ENCODE measurements at places on chromosomes 2 and 18. TPM values are rescaled to one million over a fixed set of nuclear protein-coding genes. Genes with fewer than 3 reads are reported as not detected.
A peak's percentile ranks its signal among the peaks of the same experiment; 100 is the strongest.

The HDHD2 gene
- total RNA-seq, result 57.6 TPM

The TACR1 gene
- total RNA-seq, result 0.23 TPM

DNA sequence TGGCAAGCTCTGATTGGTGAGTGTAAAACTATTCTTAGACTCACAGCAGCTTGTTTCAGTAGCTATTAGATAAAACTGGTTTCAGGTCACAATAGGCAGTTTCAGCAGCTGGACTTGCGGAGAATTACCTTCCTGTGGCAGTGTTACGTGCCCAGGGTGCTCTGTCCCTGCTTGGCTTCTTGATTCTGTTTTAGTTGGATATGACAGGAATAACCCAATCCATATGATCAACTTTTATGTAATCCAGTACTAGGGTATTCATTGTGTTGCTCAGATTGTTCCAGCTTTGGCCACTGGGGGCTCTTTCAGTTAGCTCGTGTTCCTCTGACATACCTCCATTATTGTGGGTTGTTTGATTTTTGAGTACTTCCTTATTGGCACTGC, 43.1 kb downstream of the INPP4A start:
- DNase-seq, result peak; percentile 41

DNA sequence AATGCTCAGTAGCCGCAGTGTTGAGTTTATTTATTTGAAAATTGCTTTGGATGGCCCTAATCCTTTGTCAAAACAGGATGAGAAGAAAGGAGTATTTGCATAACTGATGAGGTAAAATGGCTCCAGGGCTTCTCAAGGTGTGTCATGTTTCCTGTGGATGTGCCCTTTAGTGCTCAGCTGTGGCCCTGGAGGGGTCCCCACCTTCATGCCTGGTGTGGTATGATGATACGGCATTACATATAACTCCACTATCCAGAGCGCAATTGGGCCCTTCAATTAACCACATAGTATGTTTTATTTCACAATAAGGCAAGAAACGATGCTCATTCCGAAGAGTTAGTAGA, 39.8 kb upstream of the TMEM178A start:
- no peak for DNase-seq

DNA sequence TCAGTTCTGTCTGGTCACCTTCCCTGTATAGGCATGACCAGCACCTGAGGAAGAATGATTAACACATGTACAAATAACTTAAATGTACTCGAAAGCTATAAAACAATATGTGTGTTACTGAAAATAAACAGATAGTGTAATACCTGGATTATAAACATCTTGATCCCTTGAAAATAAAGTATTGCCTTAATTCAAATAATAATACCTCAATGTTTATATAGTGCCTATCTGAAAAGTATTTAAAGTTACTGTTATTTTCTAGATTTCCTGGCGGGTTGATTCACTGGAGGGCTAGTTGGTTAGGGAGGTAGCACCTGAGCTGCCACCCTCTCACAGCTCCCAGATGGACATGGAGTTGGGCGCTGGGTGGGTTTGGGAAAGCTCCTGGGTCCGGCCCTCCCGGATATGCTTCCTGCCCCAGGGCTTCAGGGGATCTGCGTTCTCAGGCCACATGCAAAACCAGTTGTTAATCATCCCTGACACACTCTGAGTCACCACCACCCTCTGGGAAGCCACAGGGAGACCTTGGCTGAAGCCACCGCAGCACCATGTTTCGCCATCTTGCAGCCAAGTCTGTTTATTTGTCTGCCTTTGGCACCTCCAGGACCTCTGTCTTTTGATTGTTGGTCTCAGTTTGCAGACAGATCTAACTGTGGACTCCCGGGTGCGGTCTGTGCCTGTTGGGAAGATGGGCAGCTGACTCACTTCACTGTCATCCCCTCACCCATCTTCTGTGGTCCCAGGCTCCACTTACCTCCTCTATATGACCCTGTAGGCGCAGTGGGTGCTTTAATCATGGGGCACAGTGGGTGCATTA, 35.3 kb downstream of the RAB31 start:
- no peak for DNase-seq

DNA sequence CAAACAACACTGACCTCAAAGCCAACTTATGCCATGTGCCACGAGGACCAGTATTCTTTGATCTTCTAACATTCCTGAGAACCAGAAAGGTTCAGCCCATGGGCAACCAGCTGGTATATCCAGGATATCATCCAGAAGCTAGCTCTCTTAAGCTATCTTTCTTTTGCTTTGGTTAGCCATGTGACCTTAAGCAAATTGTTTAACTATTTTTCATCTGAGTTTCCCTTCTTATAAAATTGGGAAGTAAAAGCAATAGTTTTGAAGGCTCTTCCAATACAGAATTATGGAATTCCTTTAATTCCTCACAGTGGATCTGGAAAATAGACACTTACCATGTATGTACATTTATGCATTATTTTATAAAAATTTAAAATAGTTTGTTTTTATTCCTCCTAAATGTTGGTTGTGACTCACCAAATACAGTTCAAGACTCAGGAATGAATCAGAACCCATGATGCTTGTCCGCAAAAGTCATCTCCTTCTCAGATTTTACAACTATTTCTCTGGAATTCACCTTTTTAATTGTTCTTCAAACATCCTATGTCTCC, 435.7 kb downstream of the ZEB2 start:
- no peak for DNase-seq

- DNase-seq, result peak; percentile 44
Observed at GRCh38 chr2:219434718-219435525, at the start of gene SPEG. Gene SPEG, plus strand, starts transcription at chr2:219434843. Its CDS starts 135 bp downstream, at chr2:219434978.

DNA sequence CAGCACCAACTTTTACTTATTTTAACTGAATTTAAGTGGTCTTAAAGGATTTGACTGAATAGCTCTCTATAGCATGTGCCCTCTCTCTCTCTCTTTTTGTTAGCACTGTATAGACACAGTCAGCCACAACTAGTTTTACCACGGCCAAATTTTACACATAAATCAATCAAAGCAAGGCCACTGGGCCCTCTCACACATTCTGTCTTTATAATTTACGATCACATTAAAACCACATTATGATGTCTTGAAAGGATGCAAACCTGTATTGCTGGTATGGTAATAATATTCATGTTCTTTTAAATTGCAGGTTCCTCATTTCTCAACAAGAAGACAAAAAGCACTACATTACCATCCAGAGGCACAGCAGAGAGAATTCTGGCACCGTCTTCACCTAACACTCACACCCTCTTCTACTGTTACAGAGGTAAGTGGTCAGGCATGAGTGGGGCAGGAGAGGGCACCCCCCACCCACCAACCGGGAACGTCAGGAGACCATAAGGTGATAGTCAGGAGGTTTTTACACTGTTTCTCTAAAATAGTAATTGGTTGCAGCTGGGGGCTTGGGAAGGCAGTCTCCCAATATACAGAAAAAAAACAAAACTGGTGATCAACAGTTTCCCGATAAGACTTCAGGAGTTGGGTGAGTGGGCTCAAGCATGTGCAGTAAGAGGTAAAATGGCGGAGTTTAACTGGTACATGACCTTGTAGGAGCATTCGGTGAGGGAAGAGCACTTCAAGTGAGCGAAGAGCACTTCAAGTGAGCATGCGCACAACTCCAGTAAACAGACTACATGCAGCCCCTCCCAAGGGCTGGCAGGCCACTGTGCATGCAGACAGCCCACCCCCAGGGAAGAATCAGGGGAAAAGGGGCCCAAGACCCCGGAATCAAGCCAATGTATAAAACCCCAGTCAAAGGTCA, 296.7 kb downstream of the PIEZO2 start:
- no peak for DNase-seq

DNA sequence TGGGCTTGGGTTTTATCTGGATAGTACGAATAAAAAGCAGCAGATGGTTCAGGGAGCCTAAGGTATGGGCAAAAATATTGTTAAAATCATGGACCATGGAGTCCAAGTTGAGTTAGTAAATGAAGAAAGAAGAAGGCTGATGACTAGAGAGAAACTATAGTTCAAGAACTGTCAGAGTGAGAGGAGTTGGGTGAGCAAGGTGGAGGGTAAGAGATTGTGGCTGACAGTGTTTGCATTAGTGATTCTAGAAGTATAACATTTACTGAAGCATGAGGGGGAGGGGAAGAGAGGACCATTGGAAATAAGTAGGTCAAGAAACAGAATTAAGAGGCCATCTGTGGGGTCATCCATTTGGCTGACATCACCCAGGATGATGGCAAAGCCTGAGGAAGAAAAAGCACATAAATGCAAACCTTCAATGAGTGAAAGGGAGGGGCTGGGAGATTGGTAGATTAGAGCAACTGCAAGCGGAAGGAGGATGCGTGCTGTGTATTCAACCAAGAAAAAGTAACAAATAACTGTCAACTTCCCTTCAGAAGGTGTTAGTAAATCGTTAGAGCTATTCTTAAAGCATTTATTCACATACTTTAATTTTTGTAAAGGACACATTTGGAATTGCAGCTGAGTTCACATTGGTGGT, 392.8 kb downstream of the TSN start:
- DNase-seq, result no peak

GRCh38 chr2:66790651-66791181, 355.8 kb downstream of the MEIS1 start:
- no peak for DNase-seq

DNA sequence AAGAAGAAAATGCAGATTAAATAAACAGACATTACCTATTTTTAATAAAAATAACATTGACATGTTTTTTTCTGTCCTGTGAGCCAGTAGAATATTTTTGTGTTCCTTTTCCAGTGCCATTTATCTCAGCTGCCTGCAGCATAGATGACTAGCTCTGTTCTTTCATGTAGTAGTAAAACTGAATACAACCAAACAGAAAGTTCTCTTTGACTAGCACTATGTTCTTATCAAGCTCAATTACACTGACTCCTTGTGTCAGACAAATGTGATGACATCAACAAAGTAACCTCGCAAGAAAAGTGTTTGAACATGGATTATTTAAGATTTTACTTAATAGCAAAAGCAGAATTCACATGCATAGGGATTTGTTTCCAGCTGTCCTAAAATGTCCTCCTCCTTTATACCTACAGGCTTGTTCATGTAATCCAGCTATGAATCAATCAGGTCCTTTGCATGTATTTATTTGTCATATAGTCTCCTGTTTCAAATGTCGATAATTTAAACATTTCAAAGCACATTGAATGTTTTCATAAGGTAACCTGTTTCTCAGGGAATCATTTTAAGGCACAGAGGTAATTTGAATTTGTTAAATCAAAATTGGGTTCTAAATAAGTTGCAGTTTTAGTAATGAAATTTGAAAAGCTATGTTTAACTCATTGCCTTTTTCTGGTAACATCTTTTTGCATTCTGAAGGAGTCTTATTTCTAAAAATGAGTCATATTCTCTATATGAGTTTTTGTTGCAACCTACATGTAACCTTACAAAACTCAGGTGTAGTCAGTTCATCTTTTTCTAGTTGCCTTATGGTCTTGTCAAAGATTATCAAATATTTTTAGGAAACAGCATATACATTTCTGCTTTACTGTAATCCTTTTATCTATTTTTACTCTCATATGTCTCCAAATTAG, 215.3 kb upstream of the GULP1 start:
- DNase-seq, result no peak

- DNase-seq, result no peak
Observed at GRCh38 chr2:77513191-77513590, 9.0 kb downstream of the LRRTM4 start.

DNA sequence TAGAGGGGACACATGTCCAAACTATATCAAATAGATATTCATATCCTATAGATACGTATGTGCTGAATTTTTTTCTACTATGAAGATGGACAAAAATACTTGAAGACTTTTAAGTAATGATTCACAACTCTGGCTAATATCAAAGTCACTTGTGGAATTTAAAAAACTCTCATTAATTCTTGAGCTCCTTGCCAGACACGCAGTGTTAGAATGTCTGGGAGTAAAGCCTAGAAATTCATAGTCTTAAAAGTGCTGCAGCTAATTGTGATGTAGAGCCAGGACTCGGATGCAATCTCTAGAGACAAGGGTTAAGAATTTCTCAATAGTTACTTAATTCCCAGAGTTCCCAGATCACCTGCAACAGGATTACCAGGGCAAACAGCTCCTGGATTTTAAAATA, 107.4 kb downstream of the ARL6IP6 start:
- no peak for DNase-seq
